ENCODE measurements at places on chromosomes 3 and 15. TPM values are rescaled to one million over a fixed set of nuclear protein-coding genes. Genes with fewer than 3 reads are reported as not detected.

GOLGA6A gene
- total RNA-seq: not detected

GRCh38 chr3:79751703-79752102 lies 16.1 kb downstream of the ROBO1 start:
- no peak overlapping the region for H3K4me3 ChIP-seq
- H3K4me1 ChIP-seq: no peaks in the 10 kb centered on the region
- H3K27me3 ChIP-seq: no peaks in the 10 kb centered on the region
- H3K36me3 ChIP-seq: no peaks in the 10 kb centered on the region
- H3K27ac ChIP-seq: no peak overlapping the region

DNA sequence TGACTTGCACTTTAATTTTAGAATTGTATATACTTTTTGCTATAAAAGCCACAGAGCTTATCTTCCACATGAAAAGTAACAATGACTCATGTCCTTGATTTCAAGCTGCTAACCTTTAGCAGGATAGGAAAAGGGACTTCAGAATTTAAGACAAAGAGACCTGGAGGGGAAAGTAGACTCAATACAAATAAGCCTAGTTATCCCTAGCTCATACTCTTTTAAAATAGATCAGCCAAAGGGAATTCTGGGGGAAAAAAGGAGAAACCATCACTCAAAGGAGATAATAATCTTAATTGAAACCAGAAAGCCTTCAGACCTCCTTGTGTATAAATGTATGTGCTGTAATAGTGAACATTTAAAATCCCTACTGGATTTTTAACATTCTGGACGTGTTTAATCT lies 930.3 kb downstream of the NTRK3 start:
- no peaks in the 10 kb centered on the region for H3K27me3 ChIP-seq
- H3K36me3 ChIP-seq: no peaks in the 10 kb centered on the region
- H3K4me1 ChIP-seq: no peaks in the 10 kb centered on the region
- no peak for DNase-seq
- no peak overlapping the region for H3K27ac ChIP-seq

- no peak overlapping the region for H3K27ac ChIP-seq
- no peak for DNase-seq
Measured at GRCh38 chr3:196916221-196916620, 26.1 kb downstream of the NCBP2 start.

- H3K36me3 ChIP-seq: no peaks in the 10 kb centered on the region
- H3K4me1 ChIP-seq: no peaks in the 10 kb centered on the region
- H3K27me3 ChIP-seq: no peaks in the 10 kb centered on the region
- no peak overlapping the region for H3K4me3 ChIP-seq
Measured at GRCh38 chr15:37888356-37888755, 46.1 kb upstream of the TMCO5A start.

DNA sequence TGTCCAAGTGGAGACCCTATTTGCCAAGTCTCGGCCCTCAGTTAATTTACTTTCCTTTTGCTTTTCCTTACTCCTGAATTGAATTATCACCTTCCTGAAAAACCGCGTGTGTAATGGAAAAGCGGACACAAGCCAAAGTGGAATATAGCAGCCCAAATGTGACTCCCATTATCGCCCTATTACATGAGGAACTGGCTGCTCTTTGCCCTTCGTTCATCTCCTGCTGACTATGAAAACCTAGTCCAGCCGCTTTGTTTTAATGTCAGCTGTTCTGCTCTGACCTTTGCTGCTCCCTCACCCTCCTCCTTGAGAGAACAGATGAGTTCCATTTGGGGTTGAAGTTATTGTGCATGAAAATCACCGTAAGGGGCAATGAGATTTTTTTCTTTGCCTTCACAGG lies 632.7 kb upstream of the SUCLG2 start:
- H3K27me3 ChIP-seq: no peaks in the 10 kb centered on the region
- no peaks in the 10 kb centered on the region for H3K4me1 ChIP-seq
- H3K4me3 ChIP-seq: no peak overlapping the region
- no peak for DNase-seq
- H3K36me3 ChIP-seq: no peaks in the 10 kb centered on the region

DNA sequence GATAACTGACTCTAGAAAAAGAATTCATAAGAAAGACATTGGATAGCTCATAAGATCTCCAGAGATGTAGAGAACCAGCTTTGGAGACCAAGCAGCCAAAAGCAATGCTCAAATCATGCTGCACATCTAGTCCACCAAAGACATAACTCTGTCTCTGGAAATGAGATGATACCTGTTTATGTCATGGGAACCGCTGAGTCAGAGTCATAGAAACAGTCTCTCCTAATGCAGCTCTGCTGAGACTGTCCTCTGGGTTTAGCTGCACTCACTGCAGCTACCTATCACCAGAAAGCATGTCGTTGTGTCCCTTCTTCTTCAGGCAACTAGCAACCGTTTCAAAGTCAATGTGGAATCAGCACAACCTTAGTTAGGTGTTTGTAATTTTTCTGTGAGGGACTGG lies 218.5 kb upstream of the ROBO1 start:
- H3K36me3 ChIP-seq: no peaks in the 10 kb centered on the region
- H3K27ac ChIP-seq: no peak overlapping the region
- no peak overlapping the region for H3K4me3 ChIP-seq
- H3K27me3 ChIP-seq: no peaks in the 10 kb centered on the region

GRCh38 chr3:144104679-144105078 lies 133.1 kb downstream of the DIPK2A start:
- H3K36me3 ChIP-seq: no peaks in the 10 kb centered on the region
- H3K4me3 ChIP-seq: no peak overlapping the region
- H3K27ac ChIP-seq: no peak overlapping the region

GASK1A gene
- 2.2 TPM for total RNA-seq

LEKR1 gene
- 2.0 TPM for total RNA-seq

DNA sequence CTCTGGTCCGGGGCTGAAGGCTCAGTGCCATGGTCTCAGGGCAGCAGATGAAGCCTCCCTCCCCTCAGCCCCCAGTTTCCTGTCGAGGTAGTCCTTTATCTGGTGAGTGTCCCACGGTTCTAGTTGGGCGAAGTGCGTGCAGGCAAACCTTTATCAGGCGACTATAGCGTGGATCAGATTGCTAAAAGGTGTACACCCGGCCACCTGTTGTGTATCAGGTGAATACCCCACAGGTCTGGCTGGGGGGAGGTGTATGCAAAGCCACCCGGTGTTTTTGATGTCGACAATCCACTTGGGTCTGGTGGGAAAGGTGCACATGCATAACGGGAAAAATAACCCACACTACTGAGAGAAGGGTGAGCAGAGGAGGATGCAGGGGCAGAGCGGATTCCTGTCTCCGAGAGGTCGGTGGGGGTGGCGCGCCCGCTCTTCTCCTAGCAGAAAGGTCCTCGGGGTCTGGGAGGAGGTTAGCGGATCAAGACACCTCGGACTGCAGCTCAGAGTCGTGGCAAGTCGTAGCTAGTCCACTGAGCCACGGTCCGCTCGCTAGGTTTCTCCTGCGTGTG lies 507 bp downstream of the SLC12A6 start:
- H3K27me3 ChIP-seq: no peaks in the 10 kb centered on the region
- H3K36me3 ChIP-seq: no peaks in the 10 kb centered on the region
- H3K27ac ChIP-seq: peak overlapping the region; percentile 86
- H3K4me1 ChIP-seq: no peaks in the 10 kb centered on the region
- H3K4me3 ChIP-seq: peak overlapping the region; percentile 87

- H3K4me3 ChIP-seq: no peak overlapping the region
- no peak overlapping the region for H3K27ac ChIP-seq
- no peaks in the 10 kb centered on the region for H3K27me3 ChIP-seq
- H3K36me3 ChIP-seq: no peaks in the 10 kb centered on the region
- no peaks in the 10 kb centered on the region for H3K4me1 ChIP-seq
Measured at GRCh38 chr3:29637068-29637467, 356.2 kb downstream of the RBMS3 start.

DNA sequence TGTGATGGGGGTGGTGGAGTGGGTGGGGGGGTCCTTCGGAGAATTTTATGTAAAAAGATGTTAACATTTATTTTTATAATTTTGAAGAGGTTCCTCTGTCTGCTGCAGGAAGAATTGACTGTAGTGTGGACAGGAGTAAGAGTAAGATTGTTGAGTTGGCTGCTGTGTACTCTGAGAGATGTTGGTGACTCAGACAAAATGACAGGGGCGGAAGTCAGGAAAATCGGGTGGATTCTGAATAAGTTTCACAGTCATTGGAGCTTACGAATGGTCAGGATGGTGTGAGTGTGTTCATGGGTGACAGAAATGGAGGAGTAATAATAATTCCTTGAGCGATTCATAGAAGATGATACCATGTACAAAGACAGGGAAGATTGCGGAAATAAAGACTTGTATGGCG lies 420.0 kb downstream of the ROBO2 start:
- no peaks in the 10 kb centered on the region for H3K27me3 ChIP-seq
- no peaks in the 10 kb centered on the region for H3K36me3 ChIP-seq
- DNase-seq: no peak
- H3K4me1 ChIP-seq: no peaks in the 10 kb centered on the region
- H3K27ac ChIP-seq: no peak overlapping the region

DNA sequence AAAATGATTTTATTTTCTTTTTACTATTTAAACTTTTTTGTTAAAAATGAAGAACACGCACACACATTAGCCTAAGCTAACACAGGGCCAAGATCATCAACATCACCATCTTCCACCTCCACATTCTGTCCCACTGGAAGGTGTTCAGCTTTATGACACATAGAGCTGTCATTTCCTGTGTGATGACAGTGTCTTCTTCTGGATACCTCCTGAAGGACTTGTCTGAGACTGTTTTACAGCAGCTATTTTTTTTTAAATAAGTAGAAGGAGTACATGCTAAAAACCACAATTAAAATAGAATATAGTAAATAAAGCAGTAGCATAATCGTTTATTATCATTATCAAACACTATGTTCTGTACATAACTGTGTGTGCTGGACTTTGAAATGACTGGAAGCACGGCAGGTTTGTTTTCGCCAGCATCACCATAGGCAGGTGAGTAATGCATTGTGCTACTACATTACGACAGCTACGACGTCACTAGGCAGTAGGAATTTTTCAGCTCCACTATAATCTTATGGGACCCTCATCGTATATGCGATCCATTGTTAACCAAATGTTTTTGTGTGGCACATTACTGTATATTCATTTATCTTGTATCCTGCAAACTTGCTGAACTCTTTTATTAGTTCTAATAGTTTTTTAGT lies 72.8 kb downstream of the KLF15 start:
- no peaks in the 10 kb centered on the region for H3K36me3 ChIP-seq
- peaks cover 5% of the 10 kb centered on the region for H3K4me1 ChIP-seq
- H3K4me3 ChIP-seq: no peak overlapping the region
- H3K27ac ChIP-seq: no peak overlapping the region
- DNase-seq: no peak
- peaks cover 19% of the 10 kb centered on the region for H3K27me3 ChIP-seq

ECE2 gene
- 0.37 TPM for total RNA-seq

CA12 gene
- total RNA-seq: 339 TPM

KBTBD12 gene
- total RNA-seq: 3.2 TPM

GRCh38 chr3:27637346-27637995 lies 84.7 kb downstream of the EOMES start:
- H3K36me3 ChIP-seq: no peaks in the 10 kb centered on the region
- no peak overlapping the region for H3K4me3 ChIP-seq
- H3K27ac ChIP-seq: no peak overlapping the region
- no peaks in the 10 kb centered on the region for H3K4me1 ChIP-seq
- DNase-seq: no peak

DNA sequence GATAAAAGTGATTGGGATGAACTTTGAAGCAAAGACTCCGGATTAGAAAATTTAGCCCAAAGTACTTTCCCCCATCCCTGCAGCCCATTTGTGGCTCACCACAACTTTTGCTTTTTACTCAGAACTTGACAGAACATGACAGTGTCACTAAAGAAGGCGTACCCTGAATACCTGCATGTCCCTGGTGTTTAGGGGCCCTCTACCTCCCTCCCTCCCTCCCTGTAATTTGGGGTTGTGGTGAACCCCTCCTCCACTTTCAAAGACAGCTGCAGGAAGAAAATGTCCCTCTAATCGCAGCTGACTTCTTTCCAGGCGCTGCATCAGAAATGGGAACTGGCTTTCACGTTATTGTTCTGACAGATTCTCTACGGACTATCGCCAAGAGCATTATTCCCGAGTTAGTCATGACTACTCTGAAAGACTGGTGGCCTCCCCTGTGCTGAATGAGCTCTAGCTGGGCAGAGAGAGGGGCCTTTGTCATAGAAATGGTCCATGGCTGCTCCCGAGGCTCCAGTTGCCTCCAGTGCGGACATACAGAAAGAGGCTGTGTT lies 93.2 kb upstream of the ARHGEF3 start:
- no peaks in the 10 kb centered on the region for H3K27me3 ChIP-seq
- peak; percentile 21 for DNase-seq
- no peaks in the 10 kb centered on the region for H3K36me3 ChIP-seq
- H3K4me3 ChIP-seq: no peak overlapping the region

DNA sequence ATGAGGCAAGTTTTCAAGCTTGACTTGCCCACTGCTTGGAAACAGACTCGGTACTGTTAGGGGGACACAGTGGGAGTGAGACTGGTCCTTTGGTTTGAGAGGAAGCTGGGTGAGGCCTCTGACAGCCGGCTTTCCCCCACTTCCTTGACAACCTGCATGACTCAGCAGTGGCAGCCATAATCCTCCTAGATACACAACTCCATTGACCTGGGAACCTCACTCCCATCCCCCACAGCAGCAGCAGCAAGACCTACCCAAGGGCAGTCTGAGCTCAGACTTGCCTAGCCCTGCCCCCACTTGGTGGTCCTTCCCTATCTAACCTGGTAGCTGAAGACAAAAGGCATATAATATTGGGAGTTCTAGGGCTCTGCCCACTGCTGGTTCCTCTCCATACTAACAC lies 1043.5 kb upstream of the ALCAM start:
- H3K4me1 ChIP-seq: no peaks in the 10 kb centered on the region
- H3K4me3 ChIP-seq: no peak overlapping the region
- H3K27me3 ChIP-seq: no peaks in the 10 kb centered on the region
- H3K27ac ChIP-seq: no peak overlapping the region

GRCh38 chr3:153714588-153715290 lies 406.5 kb upstream of the ARHGEF26 start:
- H3K4me1 ChIP-seq: no peaks in the 10 kb centered on the region
- no peak overlapping the region for H3K4me3 ChIP-seq
- H3K27me3 ChIP-seq: no peaks in the 10 kb centered on the region

GRCh38 chr3:173586166-173586565 lies 188.6 kb downstream of the NLGN1 start:
- H3K4me1 ChIP-seq: no peaks in the 10 kb centered on the region
- no peaks in the 10 kb centered on the region for H3K27me3 ChIP-seq
- H3K4me3 ChIP-seq: no peak overlapping the region
- no peak for DNase-seq

AP3B2 gene
- total RNA-seq: 1.2 TPM

GCSAM gene
- total RNA-seq: 0.16 TPM

DNA sequence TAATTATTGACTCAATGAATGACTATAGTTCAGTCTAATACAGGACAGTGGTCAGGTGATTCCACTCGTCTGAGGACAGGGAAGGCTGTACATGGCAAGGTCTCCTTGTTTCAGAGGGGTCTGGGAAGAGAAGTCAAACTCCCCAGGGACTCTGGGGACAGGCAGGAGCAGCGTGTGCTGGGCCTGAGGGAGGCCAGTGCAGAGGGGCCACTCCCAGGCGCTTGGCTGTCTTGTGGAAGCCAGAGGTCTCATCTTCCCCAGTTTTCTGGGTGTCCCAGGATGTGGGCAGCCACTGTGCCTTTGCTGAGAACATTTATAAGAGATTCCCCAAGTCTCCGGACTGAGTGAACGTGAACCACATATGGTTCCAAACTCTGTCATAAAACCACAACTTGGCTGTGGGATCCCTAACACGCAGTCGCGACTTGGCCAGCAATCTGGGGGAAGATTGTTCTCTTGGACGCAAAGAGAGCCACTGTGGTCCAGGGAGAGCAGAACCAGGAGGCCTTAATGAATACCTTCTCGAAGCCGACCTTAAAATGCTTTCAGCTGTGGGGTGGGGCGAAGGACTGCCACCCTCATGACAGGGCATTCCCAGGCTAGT lies 30.4 kb downstream of the BHLHE40 start:
- H3K4me3 ChIP-seq: no peak overlapping the region
- no peaks in the 10 kb centered on the region for H3K36me3 ChIP-seq
- H3K27ac ChIP-seq: no peak overlapping the region
- no peaks in the 10 kb centered on the region for H3K27me3 ChIP-seq
- no peak for DNase-seq
